HT-29 (cell line): ENCODE measurements at places on chromosomes 3 and 15. TPM values are rescaled to one million over a fixed set of nuclear protein-coding genes. Genes with fewer than 3 reads are reported as not detected.

Gene RNU5B-1
- not detected in 2 replicates for total RNA-seq

Gene RPL22L1
- total RNA-seq: 18.6 and 36.1 TPM in 2 replicates

Gene CCR2
- not detected in 2 replicates for total RNA-seq

Gene HTD2
- 0.34 and 1.3 TPM in 2 replicates for total RNA-seq

Gene ZIC4
- total RNA-seq: not detected in 2 replicates

- no peak for DNase-seq
Measured at GRCh38 chr15:83449250-83449671, 2.1 kb downstream of the SH3GL3 start.

- DNase-seq: no peak
Measured at GRCh38 chr3:25036633-25037032, 391.4 kb upstream of the RARB start.

GRCh38 chr3:45689787-45690145, 570 bp downstream of the SACM1L start:
- DNase-seq: peak; percentile 21

GRCh38 chr15:84944311-84944710, 37.3 kb upstream of the PDE8A start:
- no peak for DNase-seq

GRCh38 chr15:89671687-89672086, 7.5 kb downstream of the PLIN1 start:
- DNase-seq: no peak

DNA sequence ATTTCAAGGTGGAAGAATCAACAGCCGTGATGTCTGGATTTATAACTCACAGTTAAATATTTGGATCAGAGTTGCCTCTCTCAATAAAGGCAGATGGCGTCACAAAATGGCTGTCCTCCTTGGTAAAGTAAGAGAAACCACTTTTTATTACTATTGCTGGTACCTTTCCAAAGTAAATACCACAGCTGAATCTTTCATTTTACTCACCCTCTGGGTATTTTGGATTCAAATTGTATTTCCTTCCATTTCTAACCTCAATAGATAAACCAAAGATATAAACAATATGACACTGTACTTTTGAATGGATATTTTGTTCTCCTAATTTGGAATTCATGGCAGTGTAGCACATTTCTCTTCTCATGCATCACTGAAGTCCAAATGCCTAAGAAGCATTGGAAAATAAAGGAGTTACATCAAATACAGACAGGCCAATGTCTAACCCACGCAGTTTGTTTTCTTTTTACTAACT, 29.5 kb downstream of the KLHL24 start:
- DNase-seq: no peak

- no peak for DNase-seq
Measured at GRCh38 chr15:55402707-55403106, 5.5 kb downstream of the CCPG1 start.

DNA sequence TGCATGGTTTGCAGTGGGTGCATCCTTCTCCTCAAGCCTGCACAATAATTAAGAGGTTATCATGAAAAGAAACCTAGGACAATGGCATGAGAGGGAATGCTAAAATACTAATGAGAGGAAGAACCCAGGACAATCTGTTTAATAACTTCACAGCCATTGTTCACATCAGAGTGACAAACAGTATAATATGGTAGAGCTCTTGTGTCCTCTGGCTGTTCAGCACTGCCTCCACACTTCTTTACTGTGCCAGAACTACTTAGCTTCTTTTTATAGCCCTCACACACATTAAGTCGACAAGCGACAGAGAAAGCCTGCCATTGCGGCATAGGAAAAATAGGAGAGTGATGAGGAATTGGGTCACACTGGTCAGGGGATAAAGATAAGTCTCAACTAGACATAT, 65.0 kb upstream of the MEIS2 start:
- DNase-seq: no peak

- no peak for DNase-seq
Measured at GRCh38 chr3:63922491-63923199, 10.5 kb upstream of the SCAANT1 start.

DNA sequence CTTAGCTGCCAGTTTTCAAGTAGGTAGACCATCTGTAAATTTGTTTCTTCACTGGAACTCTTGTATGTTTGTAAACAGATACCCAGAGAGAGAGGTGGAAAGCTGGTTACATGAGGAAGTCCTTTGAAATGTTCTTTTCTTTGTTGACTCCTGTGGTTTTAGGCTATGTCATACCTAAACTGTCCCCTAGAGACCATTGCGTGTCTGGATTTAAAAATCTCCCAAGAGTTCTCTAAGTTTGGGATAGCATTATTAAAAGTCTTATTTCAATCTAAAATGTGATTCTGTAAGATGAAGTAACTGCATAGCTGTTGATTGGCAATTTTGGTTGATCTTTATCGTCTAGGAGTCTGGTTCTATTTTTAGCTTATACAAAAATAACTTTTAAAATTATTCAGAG, 127.2 kb downstream of the GHSR start:
- DNase-seq: no peak

- DNase-seq: no peak
Measured at GRCh38 chr3:179666030-179666429, 13.2 kb downstream of the USP13 start.

DNA sequence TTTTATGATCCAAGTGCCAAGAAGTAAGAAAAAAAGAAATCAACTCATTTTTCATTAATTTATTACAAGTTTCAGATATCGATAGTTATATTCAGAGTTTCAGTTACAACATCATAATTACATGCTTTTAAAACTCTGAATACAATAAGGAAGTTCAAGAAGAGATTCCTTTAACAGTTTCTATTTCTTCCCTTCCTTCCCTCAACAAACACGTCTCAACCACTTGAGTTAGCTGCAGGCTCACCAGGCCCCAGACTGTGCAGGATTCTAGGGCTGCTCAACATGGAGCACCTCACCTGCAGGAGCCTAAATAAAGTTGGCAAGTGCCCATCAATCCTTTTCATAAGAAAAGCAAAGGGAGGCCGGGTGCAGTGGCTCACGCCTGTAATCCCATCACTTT, 79.2 kb upstream of the FNDC3B start:
- DNase-seq: no peak

DNA sequence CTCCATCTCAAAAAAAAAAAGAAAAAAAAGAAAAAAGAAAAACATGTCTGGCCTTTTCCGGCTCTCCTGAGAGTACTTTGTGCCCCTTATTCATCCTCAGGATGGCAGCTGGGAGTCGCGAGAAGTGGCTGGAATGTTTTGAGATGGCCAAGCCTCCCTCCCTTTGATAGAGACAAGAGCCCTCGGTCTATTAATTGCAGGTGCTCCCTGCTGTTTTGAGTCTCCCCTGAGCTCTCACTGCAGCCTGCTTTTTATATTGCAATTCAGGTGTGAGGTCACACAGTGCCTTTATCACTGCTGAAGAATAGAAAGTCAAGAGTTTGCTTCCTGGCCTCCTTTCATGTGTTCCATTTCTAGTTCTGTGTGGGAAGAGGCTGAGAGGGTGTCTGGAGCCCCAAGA, 10.9 kb downstream of the CA12 start:
- no peak for DNase-seq

DNA sequence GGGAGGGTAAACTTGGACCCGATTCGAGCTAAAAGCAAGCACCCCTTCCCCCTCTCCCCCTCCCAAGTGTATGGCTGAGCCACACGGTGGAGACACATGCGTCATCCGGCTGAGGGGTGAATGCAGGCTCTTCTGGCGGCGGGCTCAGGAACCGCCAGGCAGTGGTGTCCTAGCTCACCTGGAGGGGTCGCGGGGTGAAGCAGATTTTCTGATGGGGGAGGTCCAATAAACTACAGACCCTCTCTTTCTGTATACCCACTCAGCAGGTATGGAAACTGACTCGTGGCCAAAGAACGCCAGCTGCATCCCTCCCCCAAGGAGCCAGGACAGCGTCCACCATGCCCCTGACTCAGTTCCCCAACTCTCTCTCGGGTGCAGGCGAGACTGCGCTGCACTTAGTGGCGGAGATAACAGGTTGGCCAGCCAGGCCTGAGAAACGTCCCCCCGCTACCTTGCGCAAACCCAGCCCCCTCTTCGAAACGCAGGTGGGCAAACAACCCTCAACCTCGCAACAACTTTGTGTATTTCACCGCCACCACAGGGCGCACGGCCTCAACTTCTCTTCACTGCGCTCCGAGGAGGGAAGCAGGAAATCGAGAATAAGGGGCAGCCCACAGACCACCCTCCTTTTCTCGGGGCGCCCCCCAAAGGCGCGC, 1.3 kb downstream of the MAGI1 start:
- DNase-seq: peak; percentile 60

DNA sequence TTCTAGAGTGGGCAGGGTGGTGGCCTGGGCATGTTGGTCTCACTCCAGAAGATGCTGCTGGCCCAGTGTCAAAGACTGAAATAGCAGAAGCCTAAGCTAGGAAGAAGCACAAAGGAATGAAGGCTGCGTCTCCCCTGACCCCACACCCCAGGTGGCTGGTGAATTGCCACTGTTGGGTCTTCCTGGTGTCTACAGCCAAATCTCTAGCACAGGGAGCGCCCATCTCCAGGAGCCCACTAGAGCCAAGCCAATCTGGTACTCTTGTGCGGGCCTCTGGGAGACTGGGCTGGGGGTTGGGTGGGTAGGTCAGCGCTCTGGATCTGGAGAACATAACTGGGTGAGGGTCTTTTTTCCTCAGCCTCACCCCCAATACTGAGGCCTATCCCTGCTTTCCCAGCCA, 894 bp downstream of the TUSC2 start:
- DNase-seq: no peak

GRCh38 chr15:90234096-90234988, at the start of gene GDPGP1:
Gene GDPGP1 (plus strand): TSS chr15:90234209. CDS start chr15:90240909, 6,700 bp downstream.
- DNase-seq: peak; percentile 68

DNA sequence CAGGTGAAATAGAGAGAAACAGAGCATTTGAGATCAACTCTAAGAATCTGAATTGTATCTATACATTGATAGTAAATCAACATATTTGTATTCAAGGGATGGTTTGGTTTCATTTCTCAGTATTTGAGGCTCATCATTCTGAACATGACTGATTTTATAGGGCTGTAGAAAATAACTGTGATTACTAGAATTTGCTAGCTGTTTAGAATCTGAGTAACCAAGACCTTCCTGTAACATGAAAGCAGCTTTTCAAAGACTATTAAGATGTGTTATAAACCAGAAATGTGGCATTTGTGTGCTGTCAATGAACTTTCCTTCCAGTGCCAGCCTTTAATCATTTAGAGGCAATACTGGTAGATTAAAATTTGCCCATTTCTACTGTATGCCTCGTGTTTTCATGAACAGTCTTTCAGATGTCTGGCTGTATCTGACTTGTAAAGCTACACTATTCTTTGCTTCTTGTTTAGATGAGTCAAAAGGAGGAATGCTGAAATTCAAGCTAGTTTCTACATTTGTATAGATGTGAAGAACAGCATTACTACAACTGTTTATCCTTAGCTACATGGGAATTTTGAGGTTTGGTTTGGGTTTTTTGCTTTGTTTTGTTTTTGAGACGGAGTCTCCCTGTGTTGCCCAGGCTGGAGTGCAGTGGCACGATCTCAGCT, 137.3 kb upstream of the BHLHE40 start:
- DNase-seq: no peak
